Fibroblast of skin of right biceps (primary cell): ENCODE measurements at places on chromosomes 7 and 10.
A peak's percentile ranks its signal among the peaks of the same experiment; 100 is the strongest.

DNA sequence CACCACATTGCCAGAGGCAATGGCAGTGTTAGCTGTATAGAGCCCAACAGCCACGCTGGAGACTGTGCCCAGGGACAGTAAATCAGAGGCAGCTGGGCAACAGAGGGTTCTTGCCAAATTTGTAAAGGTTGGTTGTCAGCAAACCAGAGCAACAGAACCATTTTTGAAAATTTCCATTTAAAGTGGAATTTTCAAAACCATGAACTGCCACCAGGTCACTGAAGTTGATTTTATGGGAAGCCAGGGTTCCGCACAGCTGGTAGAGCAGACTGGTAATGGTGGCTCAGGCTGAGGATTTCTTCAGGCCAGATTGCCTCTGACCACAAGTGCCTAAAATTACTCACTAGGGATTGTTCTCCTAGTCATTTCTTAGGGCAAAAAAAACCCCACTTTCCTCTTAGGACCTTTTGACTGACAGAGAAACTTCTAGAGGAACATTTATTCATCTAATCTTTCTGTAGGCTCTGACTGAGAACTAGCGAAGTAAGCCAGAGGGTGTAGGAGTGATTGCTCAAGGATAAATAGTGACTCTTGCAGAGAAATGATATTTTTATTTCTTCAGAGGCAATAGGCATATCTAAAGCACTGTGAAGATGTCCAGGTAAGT is 342.4 kb downstream of the BBS9 start:
- no peak for DNase-seq

GRCh38 chr7:4797858-4798705 is 22.7 kb downstream of the AP5Z1 start:
- DNase-seq = peak; percentile 28

DNA sequence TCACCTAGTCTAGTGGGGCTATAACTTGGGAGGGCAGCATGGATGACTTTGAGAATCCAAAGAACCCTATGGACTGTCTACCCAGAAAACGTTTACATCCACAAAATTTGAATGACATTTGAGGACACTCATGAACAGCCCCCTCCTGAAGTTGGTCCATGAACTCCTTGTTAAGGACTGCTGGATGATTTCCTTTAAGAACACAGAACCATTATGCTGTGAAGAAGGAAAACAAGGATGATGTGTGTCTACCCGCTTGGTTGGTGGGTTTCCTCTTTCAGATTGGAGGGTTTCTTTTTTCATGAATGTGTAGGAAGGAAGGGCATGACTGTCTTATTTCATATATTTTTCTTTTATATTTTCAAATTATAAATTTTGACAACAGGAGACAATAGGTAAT is 58.3 kb downstream of the ARID5B start:
- no peak for DNase-seq

- no peak for DNase-seq
These were observed 322.0 kb downstream of the KCNMA1 start for GRCh38 chr10:77315496-77316129.
